ENCODE measurements at places on chromosomes 2 and 18.

DNA sequence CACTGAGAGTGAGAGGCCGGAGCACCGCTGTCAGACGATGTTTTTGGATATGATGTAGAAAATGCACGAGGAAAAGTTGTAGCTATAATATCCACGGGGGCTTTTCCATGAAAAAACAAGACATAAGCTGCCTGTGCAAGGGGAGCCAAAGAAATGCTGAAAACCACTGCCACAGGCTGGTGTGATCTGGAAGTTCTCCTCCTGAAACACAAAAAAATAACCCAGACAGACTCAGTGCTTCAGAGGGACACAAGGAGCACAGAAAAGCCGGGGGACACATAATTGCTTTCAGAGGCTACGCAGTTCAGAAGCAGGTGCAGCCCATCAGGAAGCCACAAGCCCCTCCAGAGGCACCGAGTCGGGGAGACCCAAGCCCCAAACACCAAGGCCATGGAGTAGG lies 98.2 kb downstream of the ZNF516 start:
- DNase-seq: no peak

GRCh38 chr2:119290859-119291587 lies 67.4 kb downstream of the STEAP3 start:
- DNase-seq: peak; percentile 74

DNA sequence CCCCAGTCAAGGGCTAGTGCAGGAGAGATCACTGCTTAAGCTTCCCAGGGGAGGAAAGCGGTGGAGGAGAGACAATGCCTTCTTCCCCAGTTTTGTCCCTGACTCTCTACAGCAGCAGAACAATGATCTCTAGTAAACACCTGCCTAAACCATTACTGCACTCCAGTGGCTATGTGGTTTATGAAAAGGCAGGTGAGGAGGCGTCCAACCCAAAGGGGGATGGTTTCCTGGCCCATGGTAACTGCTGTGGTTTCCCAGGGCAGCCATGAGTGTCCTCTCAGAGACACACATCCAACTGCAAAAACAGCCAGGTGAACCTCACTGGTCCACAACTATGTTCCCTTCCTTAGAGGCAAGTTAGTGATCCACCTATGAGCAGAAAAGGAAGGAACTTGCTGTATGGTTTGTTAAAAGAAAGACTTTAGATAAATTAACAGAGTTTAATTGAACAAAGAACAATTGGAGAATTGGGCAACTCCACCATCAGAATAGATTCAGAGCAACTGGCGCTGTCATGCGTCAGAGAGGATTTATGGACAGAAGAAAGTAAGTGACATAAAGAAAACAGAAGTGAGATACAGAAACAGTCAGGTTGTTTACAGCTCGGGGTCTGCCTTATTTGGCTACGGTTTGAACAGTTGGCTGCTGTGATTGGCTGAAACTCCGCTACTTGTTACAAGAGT lies 4.8 kb upstream of the TTC39C start:
- no peak for DNase-seq

DNA sequence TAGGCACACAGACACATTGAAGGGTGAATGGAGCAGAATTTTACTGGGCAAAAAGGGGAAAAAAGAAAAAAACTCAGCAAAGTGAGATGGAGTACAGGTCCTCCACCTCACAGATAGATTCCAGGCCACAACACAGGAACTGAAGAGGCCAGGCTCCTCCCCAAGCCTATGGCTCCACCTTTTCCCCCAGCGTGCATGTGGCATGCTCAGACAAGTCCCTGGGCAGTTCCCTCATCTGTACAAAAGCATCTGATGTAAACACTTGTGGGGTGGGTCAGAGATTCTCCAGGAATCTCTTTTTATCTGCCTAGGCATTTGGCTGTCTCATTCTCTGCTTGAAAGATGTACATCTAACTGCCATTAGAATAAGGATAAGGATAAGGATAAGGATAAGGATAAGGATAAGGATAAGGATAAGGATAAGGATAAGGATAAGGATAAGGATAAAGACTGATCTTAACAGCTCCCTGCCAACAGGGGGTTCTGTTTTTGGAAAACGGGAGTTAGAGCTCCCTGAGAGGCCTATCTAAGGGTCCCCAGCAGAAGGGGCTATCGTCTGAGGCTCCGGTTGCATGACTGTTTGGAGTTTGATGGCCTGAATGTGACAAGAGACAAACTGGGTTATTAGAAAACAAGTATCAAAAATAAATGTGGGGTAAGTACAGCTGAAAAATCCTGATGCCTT lies 17.2 kb upstream of the ASXL3 start:
- no peak for DNase-seq

- DNase-seq: no peak
Measured at GRCh38 chr18:78238404-78239089, 741.1 kb upstream of the SALL3 start.

GRCh38 chr2:66897691-66898150 lies 462.8 kb downstream of the MEIS1 start:
- DNase-seq: no peak

- no peak for DNase-seq
Measured at GRCh38 chr2:219443697-219444023, 9.0 kb downstream of the SPEG start.

GRCh38 chr18:48866856-48867255 lies 83.9 kb downstream of the SMAD7 start:
- no peak for DNase-seq

- DNase-seq: peak; percentile 15
Measured at GRCh38 chr2:226495466-226496272, 304.0 kb downstream of the IRS1 start.

DNA sequence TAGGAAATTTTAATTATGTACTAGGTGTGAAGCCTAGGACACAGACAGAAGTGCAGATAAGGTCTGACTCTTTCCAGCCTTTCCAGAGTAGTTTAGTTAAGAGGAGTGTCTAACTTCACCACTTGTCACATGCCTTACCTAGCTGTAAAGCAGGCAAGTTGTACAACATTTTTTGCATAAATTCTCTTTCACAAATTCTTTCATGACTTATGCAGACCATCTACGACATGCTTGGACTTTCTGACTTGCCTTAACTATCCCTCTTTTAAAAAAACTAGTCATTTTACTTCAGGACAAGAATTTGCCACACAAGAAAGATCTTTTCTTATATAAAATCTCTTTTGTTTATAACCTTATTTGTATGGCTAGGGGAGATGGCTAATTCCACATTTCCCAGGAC lies 1273.6 kb upstream of the SLC39A10 start:
- DNase-seq: peak; percentile 24

GRCh38 chr18:25561918-25562317 lies 210.0 kb upstream of the ZNF521 start:
- peak; percentile 11 for DNase-seq

DNA sequence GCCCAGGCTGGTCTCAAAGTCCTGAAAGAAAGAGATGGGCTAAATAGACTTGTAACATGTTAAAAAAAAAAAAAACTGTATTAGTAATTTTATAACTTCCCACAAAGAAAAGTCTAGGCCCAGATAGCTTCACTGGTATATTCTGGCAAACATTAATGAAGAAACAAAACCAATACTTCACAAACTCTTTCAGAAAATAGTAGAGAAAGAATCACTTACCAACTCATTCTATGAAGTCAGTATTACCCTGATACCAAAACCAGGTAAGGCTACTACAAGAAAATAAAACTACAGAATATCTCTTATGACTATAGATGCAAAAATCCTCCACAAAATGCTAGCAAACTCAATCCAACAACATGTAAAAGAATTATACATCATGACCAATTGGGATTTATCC lies 59.9 kb upstream of the ODC1 start:
- no peak for DNase-seq

DNA sequence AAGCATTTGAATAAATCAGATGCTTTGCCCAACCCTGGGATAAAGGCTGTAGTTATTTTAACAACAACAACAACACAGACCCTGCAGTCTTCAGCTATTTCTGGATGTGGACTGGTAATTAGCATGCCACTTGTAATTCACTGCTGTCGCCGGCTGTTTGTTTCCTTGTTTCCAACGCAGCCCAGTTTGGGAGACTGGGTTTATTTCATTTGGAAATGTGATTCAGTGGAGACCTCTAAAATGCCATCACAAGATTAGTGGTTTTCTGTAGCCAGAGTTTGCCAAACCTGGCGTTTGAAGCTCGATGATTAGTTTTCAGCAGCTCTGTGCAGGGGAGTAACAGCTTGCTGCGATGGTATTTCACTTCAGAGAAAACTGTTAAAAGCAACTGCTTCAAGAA lies 83.5 kb downstream of the LDLRAD4 start:
- no peak for DNase-seq

- no peak for DNase-seq
Measured at GRCh38 chr2:230234122-230234722, 8.7 kb downstream of the SP140 start.

- peak; percentile 42 for DNase-seq
Measured at GRCh38 chr2:229800997-229801754, 86.8 kb upstream of the DNER start.

- no peak for DNase-seq
Measured at GRCh38 chr18:8556424-8556823, 52.8 kb upstream of the RAB12 start.

GRCh38 chr2:47896450-47896968 lies 9.8 kb downstream of the FBXO11 start:
- DNase-seq: no peak

DNA sequence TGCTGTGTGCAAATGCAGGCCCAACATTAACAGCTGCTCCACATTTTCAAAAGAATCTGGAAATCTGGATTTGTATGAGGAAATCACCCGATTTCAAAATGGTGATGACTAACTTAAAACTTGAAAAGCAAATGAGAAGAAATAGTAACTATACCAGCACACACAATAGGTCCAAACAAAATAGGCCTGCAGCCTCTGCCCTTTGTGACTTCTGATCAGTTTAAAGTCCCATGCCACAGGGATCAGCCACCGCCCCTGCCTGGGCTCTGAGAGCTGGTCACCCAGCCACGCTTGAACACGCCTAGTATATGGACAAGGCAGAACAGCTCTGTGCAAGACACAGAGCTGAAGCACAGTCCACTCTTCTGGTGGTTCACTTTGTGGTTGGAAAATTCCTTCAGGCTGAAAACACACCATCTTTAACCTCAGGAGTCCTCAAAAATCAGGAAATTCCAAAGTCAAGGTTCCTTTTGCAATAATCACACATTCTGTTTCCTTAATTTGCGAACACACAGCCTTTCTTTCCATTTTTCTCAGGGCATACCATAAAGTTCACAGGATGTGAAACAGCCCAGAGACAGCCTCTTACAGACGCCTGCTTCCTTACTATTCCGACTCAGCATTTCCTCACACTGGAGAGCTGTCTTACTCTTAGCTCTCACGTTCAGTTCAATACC lies 150.1 kb upstream of the RIOK3 start:
- no peak for DNase-seq

DNA sequence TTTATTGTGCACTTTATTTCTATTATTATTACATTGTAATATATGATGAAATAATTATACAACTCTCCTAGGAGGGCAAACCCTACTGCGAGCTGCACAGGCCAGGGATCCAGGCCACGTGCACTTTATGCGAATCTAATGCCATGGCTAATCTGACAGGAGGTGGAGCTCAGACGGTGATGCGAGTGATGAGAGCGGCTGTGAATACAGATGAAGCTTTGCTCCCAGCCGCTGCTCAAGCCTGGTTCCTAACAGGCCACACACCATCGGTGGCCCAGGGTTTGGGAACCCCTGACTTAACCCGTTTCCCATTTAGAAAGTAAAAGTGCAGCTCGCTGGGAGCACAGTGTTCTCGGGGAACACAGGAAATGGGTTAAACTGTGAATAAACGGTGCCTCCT lies 40.8 kb upstream of the RAB6D start:
- no peak for DNase-seq

DNA sequence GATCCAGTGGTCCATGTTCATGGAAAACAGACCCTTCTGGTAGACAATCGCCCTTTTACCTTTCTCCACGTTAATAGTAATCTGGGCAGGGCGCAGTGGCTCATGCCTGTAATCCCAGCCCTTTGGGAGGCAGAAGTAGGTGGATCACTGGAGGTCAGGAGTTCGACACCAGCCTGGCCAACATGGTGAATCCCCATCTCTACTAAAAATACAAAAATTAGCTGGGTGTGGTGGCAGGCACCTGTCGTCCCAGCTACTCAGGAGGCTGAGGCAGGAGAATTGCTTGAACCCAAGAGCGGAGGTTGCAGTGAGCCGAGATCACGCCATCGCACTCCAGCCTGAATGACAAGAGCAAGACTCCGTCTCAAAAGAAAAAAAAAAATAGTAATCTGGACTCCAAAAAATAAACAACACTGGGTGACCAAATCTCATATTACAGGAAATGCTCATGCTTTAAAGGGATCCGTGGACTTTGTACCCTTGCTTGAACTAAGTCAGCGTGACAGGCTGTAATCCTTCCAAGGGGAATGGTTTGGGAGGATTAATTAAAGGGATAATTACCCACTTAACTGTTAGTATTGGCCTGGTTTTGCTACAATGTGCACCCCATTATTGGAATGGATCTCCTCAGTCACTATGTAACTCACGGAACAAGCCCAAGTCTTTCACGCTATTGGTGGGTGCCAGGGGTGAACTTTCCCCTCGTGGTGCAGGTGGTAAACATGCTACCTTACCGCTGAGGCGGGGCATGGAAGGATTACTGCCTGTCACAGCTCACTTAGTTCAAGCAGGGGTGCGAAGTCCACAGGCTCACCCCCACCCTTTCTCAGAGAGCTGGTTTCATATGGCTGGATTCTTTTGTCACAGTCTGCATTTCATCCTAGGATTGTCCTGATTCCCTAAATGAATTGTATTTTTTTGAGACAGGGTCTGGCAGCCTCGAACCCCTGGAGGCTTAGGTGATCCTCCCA lies 36.7 kb downstream of the PROC start:
- DNase-seq: no peak

GRCh38 chr2:236956641-236957040 lies 129.0 kb upstream of the COPS8 start:
- no peak for DNase-seq

DNA sequence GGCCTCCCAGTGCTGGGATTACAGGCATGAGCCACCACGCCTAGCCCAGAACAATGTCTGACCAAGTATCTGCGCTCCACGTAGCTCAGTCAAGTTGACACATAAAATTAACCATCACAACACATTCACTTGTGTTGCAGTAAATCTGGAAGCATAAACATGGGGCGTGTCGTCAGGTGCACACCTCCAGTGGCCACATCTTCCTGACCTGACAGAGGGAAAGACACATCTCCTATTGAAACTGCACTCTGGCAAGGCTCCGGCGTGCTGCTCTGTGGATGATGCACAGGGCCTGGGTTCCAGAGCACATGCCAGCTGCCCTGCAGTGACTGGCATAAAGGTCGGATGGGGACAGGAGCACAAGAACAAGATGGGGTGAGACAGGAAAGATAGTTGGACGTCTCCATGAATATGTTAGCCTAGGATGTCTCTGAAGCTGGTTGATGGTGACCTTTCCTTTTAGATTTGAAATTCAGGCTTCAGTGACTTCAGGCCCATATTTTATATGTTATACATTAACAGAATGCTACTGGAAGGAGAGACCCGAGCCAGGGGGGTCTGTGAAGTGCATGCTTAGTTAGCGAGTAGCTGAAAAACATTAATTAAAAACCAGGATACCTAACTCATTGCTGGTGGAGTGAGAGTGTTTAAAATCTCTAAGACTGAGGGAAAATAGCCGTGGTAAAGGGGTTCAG lies 10.9 kb downstream of the IMPA2 start:
- DNase-seq: no peak
